ENCODE measurements at places on chromosomes 13 and 19. TPM values are rescaled to one million over a fixed set of nuclear protein-coding genes. Genes with fewer than 3 reads are reported as not detected.

GRCh38 chr13:105920370-105920769 lies 615.1 kb downstream of the EFNB2 start:
- DNase-seq, result no peak

GRCh38 chr13:45226024-45226423 lies 25.2 kb upstream of the KCTD4 start:
- DNase-seq, result no peak

- DNase-seq, result no peak
These were observed 3.7 kb upstream of the NOP53 start for GRCh38 chr19:47741544-47742140.

- peak; percentile 67 for DNase-seq
These were observed at the start of gene GDF15 for GRCh38 chr19:18385675-18386542. Gene GDF15, plus strand, starts transcription at chr19:18386158. Its CDS starts 32 bp downstream, at chr19:18386190.

- no peak for DNase-seq
These were observed 85.5 kb upstream of the TDRD3 start for GRCh38 chr13:60311527-60311926.

CADM4 gene
- total RNA-seq, result 0.74 TPM

ZSCAN4 gene
- total RNA-seq, result not detected

ZNF132 gene
- 2.6 TPM for total RNA-seq

FBL gene
- 499 TPM for total RNA-seq

GJB6 gene
- 9.5 TPM for total RNA-seq

Measured in activated T-cell treated with anti-CD3 and anti-CD28 coated beads, Interleukin-2, amount 50 U/mL, for 72 hours (primary cell).